EL (cell line): ENCODE measurements at places on chromosomes 4 and X.

- no peak for DNase-seq
These were observed 13.8 kb downstream of the AP1AR start for GRCh38 chr4:112245383-112245782.

DNA sequence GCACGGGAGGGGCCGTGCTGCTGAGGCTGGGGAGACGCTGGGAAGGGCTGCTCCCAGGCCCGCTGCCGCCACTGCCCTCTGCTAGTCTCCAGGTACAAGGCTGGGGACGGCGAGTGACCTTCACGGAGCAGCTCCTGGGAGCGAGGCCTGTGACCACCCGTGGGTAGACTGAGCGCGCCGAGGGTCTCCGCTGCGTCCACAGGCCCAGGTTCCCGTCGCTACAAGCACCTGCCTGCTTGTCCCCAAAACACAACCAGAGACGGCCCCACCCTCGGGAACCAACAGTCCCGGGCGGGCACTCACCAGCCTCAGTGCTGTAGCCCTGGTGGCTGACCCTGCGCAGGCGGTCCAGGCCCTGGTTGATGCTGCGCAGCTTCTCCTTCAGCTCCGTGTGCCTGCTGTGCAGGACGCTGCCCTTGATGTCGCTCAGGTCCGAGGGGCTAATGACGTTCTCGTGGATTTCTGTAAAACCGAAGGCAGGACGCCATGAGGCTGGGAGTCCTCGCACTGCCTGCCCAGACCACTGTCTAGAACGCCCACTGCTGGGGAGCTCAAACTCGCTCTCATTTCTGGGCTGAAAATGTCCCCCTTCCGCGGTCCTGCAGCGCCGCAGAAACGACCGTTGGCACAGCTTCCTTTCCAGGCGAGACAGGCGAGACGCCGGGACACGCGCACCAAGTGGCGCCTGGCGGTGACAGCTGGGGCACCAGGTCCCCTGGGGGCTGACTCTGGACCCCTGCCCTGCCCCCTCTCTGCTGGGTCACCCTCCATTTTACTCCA is 14.3 kb downstream of the LRPAP1 start:
- DNase-seq, result no peak

DNA sequence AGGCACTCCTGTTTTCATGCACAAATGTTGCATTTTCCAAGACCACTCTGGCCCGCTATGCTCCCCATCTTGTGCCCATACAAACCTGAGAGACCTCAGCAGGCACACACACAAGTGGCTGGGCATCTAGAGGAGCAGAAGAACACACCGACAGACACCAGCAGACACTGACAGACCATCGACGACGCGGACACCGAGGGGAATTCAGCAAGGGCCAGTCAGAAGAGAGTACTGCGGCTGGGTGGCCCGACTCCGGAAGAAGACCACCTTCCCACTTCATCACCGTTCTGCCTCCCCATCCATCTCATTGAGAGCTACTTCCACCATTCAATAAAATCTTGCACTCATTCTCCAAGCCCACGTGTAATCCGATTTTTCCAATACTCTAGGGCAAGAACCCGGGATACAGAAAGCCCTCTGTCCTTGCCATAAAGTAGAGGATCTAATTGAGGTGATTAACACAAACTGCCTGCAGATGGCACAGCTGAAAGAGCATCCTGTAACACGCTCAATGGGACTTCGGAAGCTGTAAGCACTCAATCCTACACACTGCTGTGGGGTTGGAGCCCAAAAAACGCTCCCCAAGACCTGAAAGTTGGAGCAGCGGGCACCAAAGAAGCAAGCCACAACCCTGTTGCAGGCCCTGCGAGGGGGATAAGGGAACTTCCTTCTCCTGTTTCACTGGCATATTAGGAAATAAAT is 780.9 kb downstream of the ARAP2 start:
- DNase-seq, result no peak

GRCh38 chr4:1501754-1502500 is 95.7 kb upstream of the NKX1-1 start:
- DNase-seq, result no peak

DNA sequence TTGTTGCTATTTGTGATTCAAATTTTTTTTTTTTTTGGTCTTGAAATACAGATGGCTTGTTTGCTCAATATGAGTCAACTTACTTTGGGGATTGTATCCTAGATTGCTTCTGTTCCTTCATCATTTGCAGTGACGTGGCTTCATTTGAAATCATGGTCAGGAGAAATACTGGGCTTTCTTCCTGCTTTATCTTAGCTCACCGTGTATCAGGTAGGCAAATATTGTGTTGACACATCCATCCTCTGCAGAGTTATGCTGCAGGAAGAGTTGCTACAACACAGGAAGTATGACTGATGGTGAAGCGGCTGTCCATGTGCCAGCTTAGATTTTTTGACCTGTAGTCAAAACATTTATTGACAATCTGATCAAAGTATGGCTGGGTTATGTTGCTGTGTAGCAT is 232.2 kb downstream of the C4orf33 start:
- no peak for DNase-seq

DNA sequence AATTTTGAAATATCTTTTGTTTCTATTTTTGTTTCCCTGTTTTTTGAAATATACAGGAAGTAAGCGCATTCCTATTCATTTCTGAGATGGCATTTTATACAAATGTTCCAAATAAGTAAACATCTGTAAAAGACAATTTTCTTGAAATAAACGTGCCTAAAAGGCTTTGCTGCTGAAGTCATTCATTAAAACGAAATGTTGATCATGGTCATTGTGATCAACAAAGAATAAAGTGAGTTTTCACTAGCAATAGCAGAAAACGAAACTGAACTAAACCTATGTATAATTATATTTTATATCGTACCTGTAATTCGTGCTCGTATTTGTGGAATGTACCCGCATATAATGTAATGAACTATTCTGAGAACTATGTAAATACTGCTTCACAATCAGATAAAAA is 221.2 kb downstream of the MGST2 start:
- DNase-seq, result no peak

DNA sequence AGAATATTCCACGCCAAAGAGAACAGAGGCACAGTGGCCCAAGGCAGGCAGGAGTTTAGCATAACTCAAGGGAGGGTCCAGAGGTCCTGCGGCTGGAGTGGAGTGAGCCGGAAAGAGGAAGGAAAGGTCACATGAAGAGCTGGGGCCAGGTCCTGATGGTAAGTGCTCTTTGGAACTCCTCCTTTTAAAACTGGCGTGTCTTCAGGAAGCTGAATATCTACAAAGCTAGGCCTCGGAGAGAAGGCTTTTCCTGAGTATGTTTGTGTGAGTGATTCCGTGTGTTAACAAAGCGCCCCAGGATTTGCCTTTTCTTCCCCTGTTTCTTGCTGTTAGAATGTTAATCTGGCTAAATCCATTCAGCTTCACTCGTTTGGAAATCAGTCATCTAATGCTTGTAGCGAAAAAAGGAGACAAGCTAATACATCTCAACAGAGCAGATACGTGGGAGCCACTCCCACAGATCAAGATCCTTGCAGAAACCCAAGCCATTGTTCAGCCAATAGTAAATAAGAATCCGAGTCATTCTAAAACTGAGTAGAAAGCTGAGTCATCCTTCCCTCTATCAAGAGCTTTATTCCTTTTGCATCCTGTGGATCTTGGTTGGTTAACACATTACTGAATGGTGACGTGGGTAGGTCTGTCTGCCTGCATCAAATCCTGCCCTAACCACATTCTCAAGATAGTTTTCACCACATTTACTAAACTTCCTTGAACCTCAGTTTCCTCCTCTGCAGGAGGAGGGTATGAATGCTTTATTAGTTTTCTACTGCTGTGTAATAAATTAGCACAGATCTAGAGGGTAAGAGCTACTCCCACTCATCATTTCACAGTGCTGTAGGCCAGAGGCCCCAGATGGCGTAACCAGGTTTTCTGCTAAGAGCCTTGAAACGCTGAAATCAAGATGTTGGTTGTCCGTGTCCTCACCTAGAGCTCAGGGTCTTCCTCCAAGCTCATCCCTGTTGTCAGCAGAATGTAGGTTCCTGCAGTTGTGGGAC is 43.2 kb upstream of the RBM47 start:
- peak; percentile 96 for DNase-seq

DNA sequence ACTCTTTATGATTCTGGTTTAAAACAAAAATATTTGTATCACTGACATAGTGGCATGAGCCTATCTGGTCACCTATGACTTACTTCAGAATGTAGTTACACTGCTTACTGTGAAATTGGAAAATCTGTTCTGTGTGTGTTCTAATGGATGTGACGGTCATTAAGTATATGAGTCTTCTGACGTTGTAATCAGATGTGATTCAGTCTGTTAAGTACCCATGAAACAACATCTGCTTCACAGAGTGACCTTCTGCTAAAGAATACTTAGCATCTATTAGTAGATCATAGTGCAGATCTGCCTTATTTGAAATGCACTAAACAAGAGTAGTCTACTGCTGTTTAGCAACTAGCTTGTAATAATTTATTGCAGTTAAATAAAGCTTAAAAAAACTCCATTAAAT is 317.1 kb downstream of the DCTD start:
- DNase-seq, result no peak

- no peak for DNase-seq
These were observed 25.7 kb downstream of the PNMA5 start for GRCh38 chrX:152968193-152968592.

GRCh38 chr4:154622598-154622997 is 10.1 kb upstream of the FGG start:
- DNase-seq, result peak; percentile 28

- DNase-seq, result no peak
These were observed 47.7 kb downstream of the RPS6KA3 start for GRCh38 chrX:20218836-20219505.

GRCh38 chr4:85724791-85725563 is 250.0 kb downstream of the ARHGAP24 start:
- no peak for DNase-seq

GRCh38 chr4:75995727-75996126 is 5.0 kb upstream of the SDAD1 start:
- DNase-seq, result peak; percentile 47

GRCh38 chr4:2482693-2483092 is 13.8 kb downstream of the RNF4 start:
- DNase-seq, result peak; percentile 30

DNA sequence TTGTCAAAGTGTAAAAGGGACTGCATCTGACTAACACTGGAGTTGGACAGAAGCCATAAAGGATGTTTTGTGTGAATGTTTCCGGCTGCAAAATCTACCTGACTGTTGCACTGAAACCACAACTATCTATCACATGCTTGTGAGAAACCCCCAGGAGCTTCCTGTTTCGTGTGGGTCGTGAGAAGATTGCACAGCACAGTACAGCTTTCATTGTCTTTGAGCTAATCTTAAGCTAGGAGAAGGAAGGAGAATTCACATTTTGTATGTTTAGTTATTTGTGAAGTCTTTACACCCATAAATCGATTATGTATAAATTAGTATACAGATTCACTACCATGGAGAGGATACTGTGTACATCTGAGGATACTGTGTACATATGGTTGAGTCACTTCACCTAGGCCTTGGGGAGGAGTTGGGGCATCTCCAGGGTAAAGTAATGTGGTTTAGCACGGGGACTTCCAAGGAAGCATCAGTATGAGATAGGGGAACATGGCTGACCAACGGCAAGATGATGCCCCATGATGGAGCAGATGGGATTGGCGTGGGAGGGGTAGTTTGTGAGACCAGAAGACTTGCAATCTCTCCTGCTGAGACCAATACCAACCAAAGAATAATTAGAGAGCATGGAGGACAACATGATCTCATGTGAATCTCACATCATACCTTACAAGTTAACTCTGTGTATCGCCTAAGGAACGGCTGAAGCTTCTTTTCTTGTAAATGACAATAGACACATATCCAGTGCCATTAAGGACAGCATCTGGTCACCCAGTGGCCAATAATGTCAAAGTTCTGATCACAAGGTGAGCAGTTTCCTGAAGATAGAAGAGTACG is 43.1 kb upstream of the FAM9C start:
- peak; percentile 35 for DNase-seq

- no peak for DNase-seq
These were observed 30.2 kb upstream of the WFS1 start for GRCh38 chr4:6239486-6239885.

DNA sequence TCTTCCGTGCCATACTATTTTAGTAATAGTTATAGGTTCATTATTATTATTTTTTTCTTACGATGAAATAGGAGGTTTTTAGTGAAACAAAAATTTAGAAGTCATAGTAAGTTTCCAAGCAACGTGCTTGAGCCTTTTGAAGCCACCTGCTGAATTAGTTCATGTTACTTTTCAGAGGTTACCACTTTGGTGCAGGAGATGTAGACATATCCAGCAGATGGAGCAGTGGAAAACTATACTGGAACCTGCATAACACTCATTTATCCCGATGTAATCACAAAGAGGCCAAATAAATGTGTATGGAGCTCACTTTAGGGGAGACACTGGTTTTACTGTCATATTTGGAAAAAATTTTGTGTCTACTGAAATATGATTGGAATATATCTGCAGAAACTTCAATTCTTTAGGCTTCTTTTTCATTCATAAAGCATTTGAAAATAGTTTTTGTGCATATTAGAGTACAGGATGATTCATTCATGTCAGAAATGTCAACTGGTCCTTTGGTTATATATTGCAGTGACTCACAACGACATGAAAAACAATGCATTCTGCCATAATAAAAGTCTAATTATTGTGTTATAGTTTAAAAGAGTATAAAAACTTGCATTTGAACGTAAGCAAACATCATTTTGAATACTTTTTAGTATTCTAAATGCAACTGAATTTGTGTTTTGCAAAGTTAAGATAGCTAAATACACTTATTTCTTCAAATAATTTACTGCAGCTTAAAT is 2182.9 kb upstream of the TENM3 start:
- no peak for DNase-seq

GRCh38 chrX:73562458-73562857 is 539 bp upstream of the CHIC1 start:
- no peak for DNase-seq

DNA sequence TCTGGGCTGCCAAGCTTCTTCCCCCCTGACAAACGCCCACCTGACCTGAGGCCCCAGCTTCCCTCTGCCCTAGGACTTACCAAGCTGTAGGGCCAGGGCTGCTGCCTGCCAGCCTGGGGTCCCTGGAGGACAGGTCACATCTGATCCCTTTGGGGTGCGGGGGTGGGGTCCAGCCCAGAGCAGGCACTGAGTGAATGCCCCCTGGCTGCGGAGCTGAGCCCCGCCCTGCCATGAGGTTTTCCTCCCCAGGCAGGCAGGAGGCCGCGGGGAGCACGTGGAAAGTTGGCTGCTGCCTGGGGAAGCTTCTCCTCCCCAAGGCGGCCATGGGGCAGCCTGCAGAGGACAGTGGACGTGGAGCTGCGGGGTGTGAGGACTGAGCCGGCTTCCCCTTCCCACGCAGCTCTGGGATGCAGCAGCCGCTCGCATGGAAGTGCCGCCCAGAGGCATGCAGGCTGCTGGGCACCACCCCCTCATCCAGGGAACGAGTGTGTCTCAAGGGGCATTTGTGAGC is 37.0 kb downstream of the HTRA3 start:
- no peak for DNase-seq

DNA sequence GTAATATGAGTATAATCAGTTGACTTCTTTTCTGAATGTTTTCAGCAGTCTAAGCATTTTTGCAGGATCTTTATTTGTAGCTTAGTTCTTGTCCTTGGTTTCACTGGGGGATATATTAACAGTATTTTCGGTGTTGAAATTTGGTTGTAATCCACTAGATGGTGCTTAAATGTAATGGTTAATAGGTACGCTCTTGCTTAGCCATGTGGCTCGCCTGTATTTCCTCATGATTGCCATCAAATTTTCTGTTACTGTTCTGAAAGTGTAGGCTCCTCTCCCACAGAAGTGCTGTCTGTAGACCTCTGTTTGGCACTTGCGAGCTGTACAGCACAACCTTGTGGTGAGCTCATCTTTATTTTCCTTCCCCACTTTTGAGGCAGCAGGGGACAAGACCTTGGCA is 3.9 kb upstream of the FAAH2 start:
- DNase-seq, result no peak

- DNase-seq, result no peak
These were observed 510.1 kb downstream of the FSTL5 start for GRCh38 chr4:161653697-161654096.

GRCh38 chr4:74942918-74943253 is 10.0 kb downstream of the PARM1 start:
- DNase-seq, result no peak
